Gastrocnemius medialis (tissue), 4 donors: ENCODE measurements at places on chromosomes 6 and 20. TPM values are rescaled to one million over a fixed set of nuclear protein-coding genes. Genes with fewer than 3 reads are reported as not detected.

DNA sequence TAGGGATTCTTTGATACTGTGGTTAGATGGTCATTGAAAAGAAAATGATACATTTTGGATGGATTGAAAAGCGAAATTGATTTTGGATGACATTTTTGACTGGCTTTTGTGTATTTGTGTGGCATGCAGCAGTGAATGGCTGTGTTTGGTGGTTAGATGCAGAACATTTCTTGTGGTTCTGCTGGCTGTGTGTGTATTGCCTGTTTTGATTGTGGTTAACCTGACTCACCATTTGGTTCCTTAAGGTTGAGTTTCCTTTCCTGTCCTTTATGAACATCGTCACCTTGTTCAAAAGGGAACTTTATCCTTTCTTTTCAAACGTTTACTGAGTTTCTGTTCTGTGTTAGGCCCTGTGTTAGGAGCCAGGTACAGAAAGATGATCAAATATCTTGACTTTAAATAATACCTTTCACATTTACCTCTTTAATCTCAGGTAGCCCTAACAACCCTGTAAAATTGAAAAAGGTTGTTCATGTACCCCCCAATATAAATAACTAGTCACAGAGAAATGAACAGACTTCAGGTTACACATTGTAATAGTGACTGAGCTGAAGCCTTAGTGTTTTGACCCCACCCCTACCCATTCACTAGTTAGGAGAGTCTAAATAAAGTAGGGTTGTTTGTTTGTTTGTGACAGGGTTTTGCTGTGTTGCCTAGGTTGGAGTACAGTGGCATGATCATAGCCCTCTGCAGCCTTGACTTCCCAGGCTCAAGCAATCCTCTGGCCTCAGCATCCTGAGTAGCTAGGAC is 23.8 kb downstream of the ANKS1A start:
- no peak for DNase-seq

GRCh38 chr6:70150521-70150920 is 152.4 kb downstream of the COL9A1 start:
- DNase-seq, result no peak

GRCh38 chr6:102197211-102197610 is 803.7 kb downstream of the GRIK2 start:
- DNase-seq, result no peak

CFAP61 gene
- 17.1 TPM for total RNA-seq

DNA sequence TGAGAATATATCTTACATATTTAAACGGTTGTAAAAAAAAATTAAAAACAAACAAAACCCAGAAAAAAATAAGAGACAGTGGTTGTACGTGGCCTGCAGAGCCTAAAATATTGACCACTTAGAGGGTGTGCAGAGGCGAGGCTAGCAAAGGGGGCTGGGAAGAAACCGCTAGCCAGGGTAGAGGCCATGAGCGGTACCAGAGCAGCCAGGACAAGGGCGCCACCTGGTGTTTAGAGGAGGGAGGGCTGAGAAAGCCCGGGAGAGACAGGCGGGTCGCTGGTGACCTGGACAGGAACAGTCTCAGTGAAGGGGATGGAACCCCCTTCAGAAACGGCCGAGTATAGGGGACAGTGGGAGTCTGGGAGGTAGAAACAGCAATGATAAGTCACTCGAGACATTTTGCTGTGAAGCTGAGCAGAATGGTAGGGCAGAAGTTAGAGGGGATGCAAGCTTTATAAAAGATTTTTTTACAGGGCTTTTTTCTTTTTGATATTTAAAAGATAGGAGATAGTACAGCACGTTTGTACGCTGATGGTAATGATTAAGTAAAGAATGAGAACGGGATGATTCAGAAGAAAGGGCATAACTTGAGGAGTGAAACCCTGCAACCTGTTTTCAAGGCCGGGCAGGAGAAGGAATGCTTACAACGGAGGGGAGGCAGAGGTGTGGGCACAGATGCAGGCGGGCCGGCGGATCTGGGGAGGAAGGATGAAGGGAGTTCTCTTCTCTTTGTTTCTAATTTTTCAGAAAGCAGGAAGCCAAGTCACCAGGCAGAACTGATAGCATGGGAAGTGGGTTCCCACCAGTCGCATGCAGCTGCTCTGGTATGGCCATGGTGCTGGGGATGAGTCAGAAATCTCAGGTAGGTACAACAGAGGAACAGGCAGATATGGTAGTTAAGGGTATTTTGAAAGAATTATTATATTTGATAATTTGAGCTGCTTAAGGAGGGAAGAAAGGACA is 76.2 kb downstream of the FAM229B start:
- no peak for DNase-seq

GTSF1L gene
- not detected for total RNA-seq

DNA sequence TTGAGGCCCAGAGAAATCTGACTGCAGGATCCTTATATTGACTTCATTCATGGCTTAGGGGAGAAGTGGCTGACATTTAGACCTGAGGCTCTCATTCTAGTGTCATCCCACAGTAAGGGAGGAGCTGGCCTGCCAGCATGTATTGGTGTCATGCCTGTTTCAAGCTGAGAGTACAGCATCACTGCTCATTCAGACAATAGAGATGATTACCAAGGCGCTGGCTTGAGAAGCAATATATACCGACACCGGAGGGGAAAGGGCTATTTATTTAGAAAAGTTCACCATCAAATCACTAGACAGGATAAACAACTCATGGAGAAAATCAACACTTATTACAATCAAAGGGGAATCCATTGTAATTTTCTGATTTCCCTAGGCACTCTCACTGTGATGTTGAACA is 84.4 kb upstream of the HDAC2 start:
- DNase-seq, result no peak

DNA sequence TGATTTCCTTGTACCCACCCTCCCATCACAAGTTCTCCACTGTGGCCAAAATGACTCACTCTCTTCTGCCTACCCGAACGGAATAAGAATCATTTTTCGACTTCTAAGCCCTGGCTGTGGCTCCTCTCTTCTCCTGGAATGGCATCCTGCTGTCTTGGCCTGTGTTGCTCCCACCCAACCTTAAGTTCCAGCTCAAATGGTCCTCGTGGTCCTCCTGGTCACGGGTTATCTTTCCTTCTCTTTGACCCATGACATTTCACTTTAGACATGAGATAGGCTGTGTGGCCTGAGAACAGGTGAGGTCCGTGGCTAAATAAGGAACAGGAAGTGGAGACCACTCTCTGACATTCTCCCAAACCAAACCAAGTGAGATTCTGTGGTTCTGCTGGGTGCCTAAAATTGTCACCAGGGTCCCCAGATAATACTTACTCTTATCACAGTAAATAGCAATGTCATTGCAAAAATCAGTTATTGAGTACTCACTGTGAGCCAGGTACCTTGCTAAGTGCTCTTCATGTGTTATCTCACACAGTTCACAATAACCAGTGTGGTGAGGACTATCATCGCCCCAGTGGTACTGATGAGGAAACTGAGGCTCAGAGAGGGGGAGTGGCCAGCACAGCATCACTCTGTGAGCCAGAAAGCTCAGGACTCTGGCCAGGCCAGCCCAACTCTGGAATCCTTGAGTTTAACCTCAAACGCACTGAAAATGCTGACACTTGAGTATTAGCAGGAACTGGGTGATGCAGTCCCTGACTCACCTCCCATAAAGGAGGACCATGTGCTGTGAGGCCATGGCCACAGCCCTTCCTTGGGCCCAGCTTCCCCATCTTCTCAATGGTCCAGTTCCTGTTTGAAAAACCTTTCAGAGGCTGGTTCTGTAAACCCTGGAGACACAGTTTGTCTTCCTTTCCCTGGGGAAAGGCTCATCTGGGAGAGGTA is 74.8 kb upstream of the SIRPA start:
- no peak for DNase-seq

GRCh38 chr6:144215402-144215931 is 65.2 kb downstream of the STX11 start:
- DNase-seq, result no peak

ZNF311 gene
- total RNA-seq, result not detected

DNA sequence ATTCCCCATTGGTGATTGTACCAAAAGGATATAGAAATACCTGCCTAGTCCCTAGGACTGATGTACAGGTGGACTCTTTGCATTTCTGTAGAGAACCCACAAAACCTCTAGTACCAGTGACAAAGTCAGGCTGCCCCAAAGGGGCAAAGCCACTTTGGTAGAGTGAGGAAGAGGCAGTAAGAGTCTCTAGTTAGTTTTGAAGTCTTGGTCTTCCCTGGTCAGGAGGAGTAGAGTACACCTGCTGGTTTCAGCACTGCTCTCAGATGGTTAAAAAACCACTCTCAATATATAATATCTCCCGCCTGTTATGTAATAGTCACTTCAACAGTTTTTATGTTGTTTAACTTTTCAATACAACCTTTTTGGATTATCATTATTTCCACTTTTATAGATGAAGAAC is 344.9 kb downstream of the CDKAL1 start:
- DNase-seq, result no peak

DNA sequence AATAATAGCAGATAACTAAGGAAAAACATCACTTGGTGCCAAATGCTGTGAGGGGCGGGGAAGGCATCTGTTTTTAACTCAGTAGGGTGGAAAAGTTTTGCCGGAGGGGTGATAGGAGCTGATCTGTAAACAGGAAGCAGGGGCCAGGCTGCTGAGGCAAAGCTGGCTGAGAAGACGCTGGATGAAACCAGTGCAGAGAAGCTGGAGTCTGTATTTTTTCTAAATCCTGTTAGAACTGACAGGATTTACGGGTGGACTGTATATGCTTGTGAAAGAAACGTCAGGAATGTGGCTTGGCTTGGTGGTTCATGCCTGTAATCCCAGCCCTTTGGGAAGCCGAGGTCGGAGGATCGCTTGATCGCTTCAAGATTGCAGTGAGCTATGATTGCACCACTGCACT is 5.6 kb downstream of the PCMTD2 start:
- peak; percentile 28 for DNase-seq

- no peak for DNase-seq
Measured at GRCh38 chr6:156833755-156834154, 56.6 kb downstream of the ARID1B start.

- DNase-seq, result no peak
Measured at GRCh38 chr6:91751526-91751925, 1164.7 kb upstream of the MAP3K7 start.

DNA sequence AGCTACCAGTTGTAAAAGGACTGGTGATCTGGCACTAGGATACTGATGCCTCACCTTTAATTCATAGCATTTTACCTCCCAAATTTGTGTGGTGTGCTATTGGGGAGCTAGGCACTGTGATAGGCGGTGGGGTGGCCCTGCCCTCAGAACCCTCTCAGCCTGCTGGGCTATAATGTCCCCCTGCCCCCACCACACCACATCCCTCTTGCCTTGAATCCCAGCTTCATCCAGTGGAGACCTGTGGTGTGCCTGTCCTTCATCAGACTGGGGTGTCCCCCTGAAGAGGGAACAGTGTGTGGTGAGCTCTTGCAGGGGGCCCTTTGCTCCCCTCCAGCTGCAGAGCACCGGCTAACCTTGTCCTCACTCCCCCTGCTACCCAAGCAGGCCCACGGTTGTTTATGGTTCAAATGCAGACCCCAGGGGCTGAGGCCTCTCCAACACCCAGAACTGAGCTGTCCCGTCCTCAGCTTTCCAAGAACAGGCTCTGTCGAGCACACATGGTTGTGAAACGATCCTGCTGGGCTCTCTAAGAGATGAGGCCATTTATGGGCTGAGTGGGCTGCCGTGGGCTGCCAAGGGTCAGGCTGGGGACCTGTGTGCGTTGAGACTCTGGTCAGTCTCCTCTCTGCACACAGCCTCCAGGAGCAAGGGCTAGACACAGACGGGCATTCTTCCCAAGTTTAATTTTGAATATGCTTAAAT is 26.9 kb upstream of the VEGFA start:
- DNase-seq, result no peak

PLCB1 gene
- 7.2 TPM for total RNA-seq

- no peak for DNase-seq
Measured at GRCh38 chr6:144630857-144631256, 345.7 kb downstream of the UTRN start.

GRCh38 chr20:7924692-7925091 is 15.6 kb downstream of the HAO1 start:
- DNase-seq, result no peak

DNA sequence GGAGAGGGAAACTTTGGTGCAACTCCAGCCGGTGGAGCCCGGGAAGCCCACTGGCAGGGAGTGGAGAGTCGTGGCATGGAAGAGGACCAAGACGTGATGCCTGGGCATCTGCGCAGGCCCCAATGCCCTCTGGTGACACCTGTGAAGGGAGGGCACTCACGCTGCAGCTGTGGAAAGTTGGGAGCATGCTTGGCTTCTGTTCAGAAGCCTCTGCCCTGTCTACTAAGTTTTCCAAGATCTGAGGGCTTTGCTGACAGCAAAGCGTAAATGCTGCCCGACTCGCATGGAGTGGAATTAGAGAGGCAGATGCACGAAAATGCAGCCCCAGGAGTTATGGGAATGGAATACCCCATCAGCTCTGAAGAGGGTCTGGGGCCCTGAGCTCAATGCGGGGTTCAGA is 75.7 kb downstream of the SYNDIG1 start:
- DNase-seq, result no peak

PRPH2 gene
- 3.0 TPM for total RNA-seq

ULBP1 gene
- 0.16 TPM for total RNA-seq

RBPJL gene
- not detected for total RNA-seq

PBOV1 gene
- total RNA-seq, result not detected

DNA sequence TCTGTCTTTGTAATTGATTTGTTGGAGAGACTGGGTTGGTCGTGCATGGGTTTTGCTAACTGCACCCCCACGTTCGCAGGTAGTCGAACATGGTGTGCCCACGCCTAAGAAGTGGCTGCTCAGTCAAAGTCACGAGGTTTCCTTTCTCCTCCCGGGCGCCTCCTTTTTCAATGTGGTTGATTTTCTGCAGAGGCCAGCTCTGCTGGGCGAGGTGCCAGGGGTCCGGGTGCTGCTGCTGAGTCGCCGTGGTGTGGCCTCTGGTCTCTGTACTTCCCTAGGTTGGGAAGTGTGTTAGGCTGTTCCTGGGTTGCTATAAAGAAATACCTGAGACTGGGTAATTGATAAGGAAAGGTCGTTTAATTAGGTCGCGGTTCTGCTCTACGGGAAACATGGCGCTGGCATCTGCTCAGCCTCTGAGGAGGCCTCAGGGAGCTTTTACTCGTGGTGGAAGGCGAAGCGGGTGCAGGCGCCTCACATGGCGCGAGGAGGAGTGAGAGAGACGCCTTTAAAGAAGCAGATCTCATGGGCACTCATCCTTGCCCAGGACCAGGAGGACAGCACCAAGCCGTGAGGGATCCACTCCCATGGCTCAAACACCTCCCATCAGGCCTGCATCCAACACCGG is 14.1 kb downstream of the OSBPL2 start:
- no peak for DNase-seq

GRCh38 chr6:157273756-157274470 is 49.4 kb downstream of the TMEM242 start:
- DNase-seq, result no peak

GRCh38 chr6:9810286-9810685 is 604.6 kb downstream of the TFAP2A start:
- no peak for DNase-seq

- DNase-seq, result peak; percentile 54
Measured at GRCh38 chr20:41440882-41441281, 74.3 kb upstream of the EMILIN3 start.

VNN1 gene
- 0.46 TPM for total RNA-seq

DNA sequence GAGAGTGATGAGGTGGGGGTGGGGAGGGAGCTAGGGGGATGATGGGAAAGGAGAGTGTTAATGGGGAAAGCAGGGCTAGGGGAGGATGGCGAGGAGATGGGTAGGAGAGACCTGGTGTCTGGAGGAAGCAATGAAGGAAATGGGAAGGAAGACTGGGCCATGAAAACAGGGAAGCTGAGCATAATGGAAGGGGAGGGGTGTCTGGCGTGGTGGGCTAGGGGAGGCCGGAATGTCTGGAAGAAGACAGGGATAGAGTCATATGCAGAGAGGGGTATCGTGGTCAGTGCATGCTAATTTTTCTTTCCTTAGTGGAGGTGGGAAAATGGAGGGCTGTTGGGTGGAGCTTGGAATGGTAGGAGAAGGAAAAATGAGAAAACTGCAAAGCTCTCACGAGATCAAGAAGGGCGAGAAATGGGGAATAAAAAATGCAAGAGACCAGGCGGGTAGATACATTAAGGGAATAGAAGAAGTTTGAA is 423 bp downstream of the KLHDC3 start:
- no peak for DNase-seq
